ENCODE measurements at places on chromosomes 7 and 10. TPM values are rescaled to one million over a fixed set of nuclear protein-coding genes. Genes with fewer than 3 reads are reported as not detected.

The ADRB1 gene
- total RNA-seq = 8.8 TPM

The ITGA8 gene
- 22.5 TPM for total RNA-seq

The PSMC2 gene
- 68.8 TPM for total RNA-seq

The IDI2 gene
- total RNA-seq = not detected

The TRPV5 gene
- not detected for total RNA-seq

The PHF14 gene
- total RNA-seq = 27.9 TPM

The AGAP9 gene
- 8.7 TPM for total RNA-seq

The ASB13 gene
- total RNA-seq = 5.2 TPM

The PRSS37 gene
- not detected for total RNA-seq

The INHBA gene
- total RNA-seq = 2.8 TPM

The LSM5 gene
- total RNA-seq = 23.0 TPM

The CUEDC2 gene
- 46.0 TPM for total RNA-seq

The WNT8B gene
- not detected for total RNA-seq

The IL6 gene
- 2.7 TPM for total RNA-seq

The LRIT1 gene
- total RNA-seq = not detected

The EPHB6 gene
- total RNA-seq = 18.8 TPM

The PDE1C gene
- total RNA-seq = 14.3 TPM

The TMEM213 gene
- not detected for total RNA-seq

The SPDYE9 gene
- total RNA-seq = 0.11 TPM

The CCDC136 gene
- 6.4 TPM for total RNA-seq

The NPC1L1 gene
- total RNA-seq = 0.48 TPM

The GPRIN2 gene
- 23.2 TPM for total RNA-seq

The FFAR4 gene
- 4.7 TPM for total RNA-seq

The PON3 gene
- total RNA-seq = 25.5 TPM

Data from lung (tissue), 17 donors.